Muscle of leg (tissue), 16 donors: ENCODE measurements at places on chromosomes 1 and 21. TPM values are rescaled to one million over a fixed set of nuclear protein-coding genes. Genes with fewer than 3 reads are reported as not detected.

ATP6V1G3 gene
- not detected for polyA plus RNA-seq

CFAP107 gene
- 1.9 TPM for polyA plus RNA-seq

HAPLN2 gene
- 0.75 TPM for polyA plus RNA-seq

S100A8 gene
- polyA plus RNA-seq, result 15.4 TPM

ADGRB2 gene
- polyA plus RNA-seq, result 14.9 TPM

PCNT gene
- polyA plus RNA-seq, result 57.7 TPM
